Activated B cell treated with CpG ODN at 0.5 μM for 24 hours (primary cell): ENCODE measurements at places on chromosomes 3 and 15. TPM values are rescaled to one million over a fixed set of nuclear protein-coding genes. Genes with fewer than 3 reads are reported as not detected.

DNA sequence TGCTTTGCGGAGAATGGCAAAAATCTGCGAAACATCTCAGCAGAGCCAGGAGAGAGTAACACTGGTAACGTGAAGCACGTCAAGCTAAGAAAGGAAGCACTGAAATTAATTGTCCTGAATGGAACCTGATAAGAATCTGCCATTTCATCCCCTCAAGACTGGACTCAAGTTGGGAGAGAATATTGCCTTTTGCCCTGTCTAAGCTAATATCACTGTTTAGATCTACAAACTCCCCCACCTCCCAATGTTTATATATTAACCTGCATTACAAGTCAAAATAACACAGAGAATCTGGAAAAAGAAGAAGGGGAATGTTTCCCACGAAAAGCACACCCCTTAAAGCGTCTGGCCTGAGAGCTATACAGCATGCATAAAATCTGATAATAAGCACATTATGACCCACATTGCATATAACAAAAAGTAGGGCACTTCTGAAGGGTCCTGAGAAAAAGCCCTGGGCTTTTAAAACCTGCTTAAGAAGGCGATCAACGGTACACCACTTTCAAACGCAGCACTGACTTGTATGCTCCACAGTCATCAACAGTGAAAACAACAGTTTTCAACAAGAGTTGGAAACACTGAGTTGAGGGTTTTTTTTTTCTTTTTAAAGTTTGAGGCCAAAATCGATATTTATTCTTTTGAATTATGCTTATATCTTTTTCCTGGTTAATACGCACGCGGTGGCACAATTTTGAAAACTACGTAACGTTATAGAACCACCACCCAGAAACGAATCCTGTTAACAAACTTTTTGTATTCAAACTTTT, 1.4 kb upstream of the KAT2B start:
- peak overlapping the region; percentile 94 for H3K27ac ChIP-seq
- peaks cover 42% of the 10 kb centered on the region for H3K4me1 ChIP-seq
- no peak for DNase-seq
- H3K4me3 ChIP-seq, result peak overlapping the region; percentile 91
- H3K27me3 ChIP-seq, result no peaks in the 10 kb centered on the region

GRCh38 chr3:100581650-100582049, 27.8 kb upstream of the ADGRG7 start:
- no peak overlapping the region for H3K4me3 ChIP-seq
- no peaks in the 10 kb centered on the region for H3K36me3 ChIP-seq
- H3K27me3 ChIP-seq, result peaks cover 16% of the 10 kb centered on the region
- no peak for DNase-seq
- H3K4me1 ChIP-seq, result no peaks in the 10 kb centered on the region
- no peak overlapping the region for H3K27ac ChIP-seq

GRCh38 chr3:32421991-32422859, 30.6 kb downstream of the CMTM7 start:
- H3K27ac ChIP-seq, result peak overlapping the region; percentile 88
- H3K27me3 ChIP-seq, result no peaks in the 10 kb centered on the region
- DNase-seq, result no peak
- H3K36me3 ChIP-seq, result no peaks in the 10 kb centered on the region
- H3K4me1 ChIP-seq, result peaks cover 85% of the 10 kb centered on the region

DNA sequence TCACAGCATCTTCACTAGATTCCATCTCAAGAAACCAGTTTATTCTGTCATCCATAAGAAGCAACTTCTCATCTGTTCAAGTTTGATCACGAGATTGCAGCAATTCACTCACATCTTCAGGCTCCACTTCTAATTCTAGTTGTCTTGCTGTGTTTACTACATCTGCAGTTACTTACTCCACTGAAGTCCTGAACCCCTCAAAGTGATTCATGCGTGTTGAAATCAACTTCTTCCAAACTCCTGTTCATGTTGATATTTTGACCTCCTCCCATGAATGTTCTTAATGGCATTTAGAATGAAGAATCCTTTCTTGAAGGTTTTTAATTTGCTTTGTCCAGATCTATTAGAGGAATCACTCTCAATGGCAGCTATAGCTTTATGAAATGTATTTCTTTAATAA, 287.6 kb upstream of the TBL1XR1 start:
- no peak overlapping the region for H3K27ac ChIP-seq
- no peaks in the 10 kb centered on the region for H3K36me3 ChIP-seq
- no peak overlapping the region for H3K4me3 ChIP-seq
- no peaks in the 10 kb centered on the region for H3K4me1 ChIP-seq
- DNase-seq, result no peak

DNA sequence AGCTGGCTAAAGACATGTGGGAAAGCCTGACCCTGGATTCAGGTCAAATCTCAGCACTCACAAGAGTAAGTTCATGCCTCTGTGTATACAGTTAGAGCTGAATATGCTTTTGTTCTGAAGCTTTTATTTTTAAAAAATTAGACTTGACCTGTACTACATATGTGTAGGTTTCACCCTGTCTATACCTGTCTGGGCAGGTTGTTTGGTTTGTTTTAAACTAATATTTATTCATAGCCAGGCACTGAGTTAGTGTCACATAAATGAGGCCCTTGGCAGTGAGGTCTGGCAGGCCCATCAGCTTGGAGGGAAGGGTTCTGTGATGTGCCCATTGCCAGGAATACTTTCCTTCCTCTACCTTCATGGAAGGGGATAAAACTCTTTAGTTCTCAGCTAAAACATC, 1.9 kb downstream of the DNAJA4 start:
- H3K27ac ChIP-seq, result no peak overlapping the region
- no peaks in the 10 kb centered on the region for H3K36me3 ChIP-seq
- peak overlapping the region; percentile 84 for H3K4me3 ChIP-seq
- no peak for DNase-seq
- no peaks in the 10 kb centered on the region for H3K27me3 ChIP-seq
- peaks cover 13% of the 10 kb centered on the region for H3K4me1 ChIP-seq

- H3K4me1 ChIP-seq, result no peaks in the 10 kb centered on the region
- no peak overlapping the region for H3K27ac ChIP-seq
- no peaks in the 10 kb centered on the region for H3K27me3 ChIP-seq
- H3K36me3 ChIP-seq, result no peaks in the 10 kb centered on the region
- no peak for DNase-seq
Observed at GRCh38 chr15:26628879-26629529, 143.9 kb downstream of the GABRB3 start.

DNA sequence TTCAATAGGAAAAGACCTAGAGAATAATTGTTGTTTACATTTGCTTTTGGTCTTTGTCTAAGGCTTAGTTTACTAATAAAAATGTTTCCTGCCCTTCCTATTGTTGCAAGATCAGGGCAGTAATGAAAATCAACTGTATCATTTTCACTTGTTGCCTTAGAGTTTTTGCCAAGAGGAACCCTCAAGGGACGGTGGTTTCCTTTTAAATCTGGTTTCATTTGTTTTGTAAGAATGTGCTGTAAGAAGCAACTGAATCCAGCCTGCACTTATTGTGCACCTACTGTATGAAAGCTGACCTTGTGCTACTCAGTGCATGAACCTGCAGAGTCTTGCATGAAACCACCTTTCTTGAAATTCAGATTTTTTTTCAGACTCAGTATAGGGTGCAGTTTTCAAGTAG, 5.3 kb downstream of the IGF1R start:
- no peak overlapping the region for H3K27ac ChIP-seq
- H3K4me1 ChIP-seq, result peaks cover 22% of the 10 kb centered on the region
- DNase-seq, result no peak
- peaks cover 33% of the 10 kb centered on the region for H3K27me3 ChIP-seq
- H3K4me3 ChIP-seq, result no peak overlapping the region

DNA sequence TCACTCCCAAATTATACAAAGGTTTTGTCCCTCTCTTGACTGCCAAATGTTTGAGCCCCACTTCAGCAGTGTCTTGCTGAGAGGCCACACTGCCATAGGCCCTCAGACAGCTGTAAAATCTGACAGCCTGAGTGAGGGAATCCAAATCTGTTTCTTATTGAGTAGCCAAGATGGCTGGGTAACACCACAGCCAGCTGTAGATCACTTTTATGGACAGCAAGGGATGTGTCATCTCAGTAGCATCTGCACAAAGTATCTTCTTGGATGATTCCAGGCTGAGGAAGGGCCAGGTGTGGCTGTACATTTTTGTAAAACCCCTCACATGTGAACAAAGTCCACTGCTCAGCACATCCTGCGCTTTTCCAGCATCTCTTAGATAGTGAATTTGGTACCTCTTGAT, 237.0 kb upstream of the LRTM1 start:
- H3K36me3 ChIP-seq, result no peaks in the 10 kb centered on the region
- no peaks in the 10 kb centered on the region for H3K27me3 ChIP-seq
- no peaks in the 10 kb centered on the region for H3K4me1 ChIP-seq
- H3K4me3 ChIP-seq, result no peak overlapping the region
- DNase-seq, result no peak
- H3K27ac ChIP-seq, result no peak overlapping the region

DNA sequence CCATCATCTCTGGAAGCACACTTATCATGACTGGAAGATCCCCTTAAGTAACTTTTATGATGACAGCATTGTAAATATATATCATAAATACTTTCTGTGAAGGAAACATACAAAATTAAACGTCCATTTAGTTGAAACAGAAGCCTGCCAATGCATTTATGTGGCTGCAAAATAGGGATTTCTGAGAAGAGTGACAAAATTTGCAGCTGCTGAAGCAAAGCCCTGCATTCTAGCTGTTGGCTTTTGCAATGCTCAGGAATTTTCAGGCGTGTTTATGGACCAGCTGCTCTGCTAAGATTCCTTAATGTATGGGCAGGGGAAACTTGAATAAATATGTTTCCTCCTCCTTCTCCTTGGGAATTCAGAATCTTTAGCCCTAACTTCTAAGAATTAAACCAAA, 137.3 kb downstream of the CACNA2D3 start:
- H3K4me3 ChIP-seq, result no peak overlapping the region
- no peak for DNase-seq
- no peaks in the 10 kb centered on the region for H3K36me3 ChIP-seq
- no peak overlapping the region for H3K27ac ChIP-seq

DNA sequence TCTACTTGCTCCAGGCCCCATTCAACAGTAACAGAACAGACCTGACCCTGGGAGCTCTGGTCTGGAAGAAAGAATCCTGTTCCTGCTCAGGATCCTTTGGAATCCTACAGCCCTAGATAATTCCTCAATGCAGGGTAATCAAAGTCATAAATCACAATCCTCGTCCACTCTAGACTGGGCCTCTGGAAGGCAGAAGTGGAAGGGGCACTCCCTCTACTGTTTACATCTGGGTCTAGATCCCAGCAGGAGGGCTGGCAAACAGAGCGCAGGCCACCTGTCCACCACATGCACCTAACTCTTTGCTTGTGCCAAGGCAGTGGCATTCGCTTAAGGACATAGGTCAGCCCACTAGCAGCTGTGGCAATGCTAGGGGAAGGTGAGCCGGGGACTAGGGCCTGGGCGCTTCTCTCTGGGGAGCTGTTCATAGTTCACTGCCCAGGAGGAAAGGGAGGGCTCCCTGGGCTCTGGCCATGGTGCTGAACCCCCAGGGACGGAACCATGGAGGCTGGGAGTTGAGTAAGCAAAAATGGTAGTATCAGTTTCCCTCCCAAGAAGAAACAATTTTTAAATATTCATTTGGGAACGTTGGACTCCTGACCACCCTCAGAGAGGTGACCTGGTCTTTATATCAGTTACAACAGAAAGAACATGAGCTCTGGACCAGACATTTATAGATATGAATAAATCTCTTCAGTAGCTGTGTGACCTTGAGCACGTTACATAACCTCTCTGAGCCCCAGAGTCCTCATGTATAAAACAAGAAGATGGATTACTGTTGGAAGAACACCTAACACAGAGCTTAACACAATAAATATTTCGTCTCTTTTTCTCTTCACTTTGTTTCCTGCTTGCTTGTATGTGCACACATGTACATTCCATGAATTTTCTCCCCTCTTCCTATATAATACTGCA, 90.2 kb downstream of the NTRK3 start:
- no peak for DNase-seq
- H3K36me3 ChIP-seq, result no peaks in the 10 kb centered on the region
- peaks cover 13% of the 10 kb centered on the region for H3K27me3 ChIP-seq
- no peaks in the 10 kb centered on the region for H3K4me1 ChIP-seq

DNA sequence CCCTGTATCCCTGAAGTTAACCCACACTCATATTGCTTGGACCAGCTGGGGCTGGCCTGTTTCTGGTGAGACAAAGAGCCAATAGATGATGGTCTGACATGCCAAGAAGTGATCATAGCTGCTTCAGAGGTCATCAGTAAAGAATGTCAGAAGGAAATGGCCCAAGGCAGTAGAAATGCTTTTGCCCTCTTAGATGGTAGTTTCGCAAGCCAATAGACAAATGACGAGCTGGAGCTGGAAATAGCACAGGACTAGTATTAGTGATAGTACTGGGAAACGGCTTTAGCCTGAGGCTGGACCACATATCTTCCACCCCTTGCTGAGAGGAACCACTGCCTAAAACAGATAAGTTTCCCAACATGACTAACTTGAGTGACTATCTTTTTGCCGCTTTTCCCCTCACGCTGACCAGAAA, 176.1 kb upstream of the THBS1 start:
- no peaks in the 10 kb centered on the region for H3K27me3 ChIP-seq
- no peak for DNase-seq
- H3K27ac ChIP-seq, result no peak overlapping the region
- no peak overlapping the region for H3K4me3 ChIP-seq
- no peaks in the 10 kb centered on the region for H3K4me1 ChIP-seq

- no peak overlapping the region for H3K27ac ChIP-seq
- no peak overlapping the region for H3K4me3 ChIP-seq
- no peaks in the 10 kb centered on the region for H3K36me3 ChIP-seq
- DNase-seq, result no peak
- H3K4me1 ChIP-seq, result peaks cover 2% of the 10 kb centered on the region
- peaks cover 39% of the 10 kb centered on the region for H3K27me3 ChIP-seq
Observed at GRCh38 chr15:73751899-73752805, 999 bp downstream of the INSYN1 start.

GRCh38 chr3:8286086-8286485, 215.5 kb upstream of the LMCD1 start:
- H3K36me3 ChIP-seq, result no peaks in the 10 kb centered on the region
- H3K4me3 ChIP-seq, result no peak overlapping the region
- DNase-seq, result no peak
- peaks cover 2% of the 10 kb centered on the region for H3K27me3 ChIP-seq
- H3K4me1 ChIP-seq, result no peaks in the 10 kb centered on the region
- no peak overlapping the region for H3K27ac ChIP-seq

Gene ANKUB1
- not detected in 2 replicates for total RNA-seq

Gene ACTC1
- total RNA-seq, result not detected in 2 replicates

Gene CYFIP1
- 11.4 and 16.4 TPM in 2 replicates for total RNA-seq
